Dorsolateral prefrontal cortex (tissue), 122 donors: ENCODE measurements at places on chromosomes 5 and 9. TPM values are rescaled to one million over a fixed set of nuclear protein-coding genes. Genes with fewer than 3 reads are reported as not detected.

Gene FGFR4
- 1.1 TPM for total RNA-seq

Gene CXXC5
- total RNA-seq, result 118 TPM

Gene FSTL4
- total RNA-seq, result 29.3 TPM

Gene SEMA6A
- 53.6 TPM for total RNA-seq

Gene PDCD1LG2
- 0.47 TPM for total RNA-seq

Gene FAM240B
- not detected for total RNA-seq

Gene MSX2
- total RNA-seq, result 1.1 TPM

Gene WDR38
- 1.2 TPM for total RNA-seq

Gene TSPAN17
- 33.2 TPM for total RNA-seq

Gene PTGES
- total RNA-seq, result 2.1 TPM

Gene SPATA31D4
- total RNA-seq, result not detected

Gene HEMGN
- total RNA-seq, result not detected

Gene PCDHGA7
- total RNA-seq, result 8.5 TPM

Gene IFNK
- total RNA-seq, result not detected

Gene PCDHA1
- total RNA-seq, result 2.2 TPM

Gene INSL4
- not detected for total RNA-seq

Gene IL17B
- not detected for total RNA-seq

Gene PCDHB3
- total RNA-seq, result 7.1 TPM

Gene AGXT2
- not detected for total RNA-seq

Gene ORM2
- total RNA-seq, result not detected

Gene SPINK4
- not detected for total RNA-seq

Gene CD74
- total RNA-seq, result 294 TPM

Gene FCN2
- not detected for total RNA-seq

Gene ASPN
- 1.3 TPM for total RNA-seq

Gene ZNF454
- total RNA-seq, result 7.7 TPM

Gene WNT8A
- 0.32 TPM for total RNA-seq

Gene FAM81B
- not detected for total RNA-seq

Gene RANBP3L
- total RNA-seq, result 43.1 TPM

Gene SLCO6A1
- not detected for total RNA-seq

Gene PHF24
- 119 TPM for total RNA-seq

Gene QRFP
- not detected for total RNA-seq

Gene IRX1
- total RNA-seq, result not detected

Gene TIGD6
- total RNA-seq, result 4.0 TPM

Gene ADRA1B
- total RNA-seq, result 11.2 TPM

Gene RASEF
- total RNA-seq, result 0.83 TPM

Gene KLF4
- total RNA-seq, result 14.2 TPM

Gene SH3RF2
- total RNA-seq, result 8.0 TPM

Gene IL12B
- total RNA-seq, result not detected

Gene NR6A1
- 3.9 TPM for total RNA-seq

Gene C1QTNF2
- total RNA-seq, result 1.6 TPM

Gene CRB2
- total RNA-seq, result 37.7 TPM

Gene THBS4
- 19.8 TPM for total RNA-seq

Gene ARID3C
- 0.50 TPM for total RNA-seq

Gene LCN12
- total RNA-seq, result 19.9 TPM

Gene BSPRY
- 1.7 TPM for total RNA-seq

Gene NUTM2G
- not detected for total RNA-seq

Gene CDH9
- 23.8 TPM for total RNA-seq

Gene FOXD4L3
- 1.1 TPM for total RNA-seq

Gene SCAI
- total RNA-seq, result 46.8 TPM
